ENCODE measurements at places on chromosomes 6 and 20.
A peak's percentile ranks its signal among the peaks of the same experiment; 100 is the strongest.

GRCh38 chr20:60257671-60258070, 299.4 kb downstream of the CDH26 start:
- ATAC-seq: no peak

DNA sequence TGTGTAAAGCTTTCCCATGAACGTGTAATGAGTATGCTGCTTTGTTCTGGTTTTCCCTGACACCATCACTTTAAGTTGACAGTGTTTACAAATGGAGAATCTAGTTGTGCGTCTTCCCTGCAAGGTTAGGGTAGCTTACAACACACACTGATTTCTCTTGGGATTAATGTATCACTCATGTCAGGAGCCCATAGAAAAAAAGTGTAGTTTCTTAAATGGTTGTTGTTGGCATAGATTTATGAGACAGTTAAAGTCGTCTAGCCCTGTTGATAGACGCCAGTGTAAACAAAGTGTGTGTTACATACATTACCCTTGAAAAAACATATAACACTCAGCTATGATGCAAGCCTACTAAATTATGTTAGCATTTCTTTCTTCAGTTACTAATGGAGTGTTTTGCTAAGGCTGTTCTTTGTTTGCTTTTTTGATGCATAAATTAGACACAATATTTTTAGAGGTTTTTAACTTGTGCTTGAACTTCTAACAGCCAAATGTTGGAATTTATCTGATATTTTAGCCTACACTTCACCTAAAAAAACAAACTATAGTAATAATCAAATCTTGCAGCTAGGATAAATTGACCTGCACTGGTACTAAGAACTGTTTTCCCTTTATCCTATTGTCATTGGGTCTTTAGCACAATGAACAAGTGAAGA, 88.6 kb downstream of the RNF217 start:
- no peak for ATAC-seq

DNA sequence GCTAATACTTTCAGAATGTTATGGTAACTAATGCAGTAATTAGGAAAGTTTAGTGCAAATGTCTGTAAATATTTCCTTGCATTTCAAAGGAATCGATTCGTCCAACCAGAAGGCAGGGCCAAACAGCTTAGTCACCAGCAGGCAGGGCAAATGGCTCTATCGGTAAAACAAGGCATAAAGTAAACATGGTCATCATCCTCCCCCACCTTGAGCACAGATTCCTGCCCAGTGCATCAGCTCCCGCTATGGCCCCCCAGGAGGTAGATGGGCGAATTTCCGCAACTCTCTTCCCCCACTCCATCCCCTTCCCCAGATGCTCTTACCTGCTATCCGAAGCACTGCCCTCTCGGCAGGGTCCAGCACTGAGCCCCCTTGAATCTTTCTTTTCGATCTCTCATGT, 103.8 kb upstream of the BEND6 start:
- peak; percentile 31 for ATAC-seq

- ATAC-seq: no peak
Observed at GRCh38 chr20:3839328-3839727, 7.3 kb upstream of the MAVS start.

GRCh38 chr6:129704708-129705107, 5.3 kb downstream of the ARHGAP18 start:
- no peak for ATAC-seq

DNA sequence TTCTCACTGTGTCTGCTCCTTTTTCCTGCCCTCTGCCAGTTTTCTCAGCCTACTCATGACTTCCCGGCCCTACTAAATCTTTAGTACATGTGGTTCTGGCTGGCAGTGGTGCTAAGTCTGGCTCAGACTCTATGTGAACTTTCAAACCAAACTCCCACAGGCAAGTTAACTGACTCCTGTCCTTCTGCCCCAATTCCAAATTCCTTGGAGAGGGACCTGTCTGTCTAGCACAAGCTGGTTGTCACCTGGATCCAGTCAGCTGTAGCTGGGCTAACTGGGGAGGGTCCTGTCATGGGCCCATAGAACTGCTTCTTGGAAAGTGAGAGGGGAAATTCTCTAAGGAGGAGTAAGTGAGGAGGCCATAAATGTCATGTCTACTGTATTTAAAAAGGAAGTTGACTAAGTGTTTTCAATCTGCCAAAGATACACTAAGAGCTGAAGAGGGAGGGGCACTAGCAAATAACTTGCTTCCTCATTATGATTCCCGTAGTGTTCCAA, 240.1 kb downstream of the KCNQ5 start:
- ATAC-seq: no peak

- peak; percentile 68 for ATAC-seq
Observed at GRCh38 chr6:160974304-160974771, 17.2 kb upstream of the MAP3K4 start.

DNA sequence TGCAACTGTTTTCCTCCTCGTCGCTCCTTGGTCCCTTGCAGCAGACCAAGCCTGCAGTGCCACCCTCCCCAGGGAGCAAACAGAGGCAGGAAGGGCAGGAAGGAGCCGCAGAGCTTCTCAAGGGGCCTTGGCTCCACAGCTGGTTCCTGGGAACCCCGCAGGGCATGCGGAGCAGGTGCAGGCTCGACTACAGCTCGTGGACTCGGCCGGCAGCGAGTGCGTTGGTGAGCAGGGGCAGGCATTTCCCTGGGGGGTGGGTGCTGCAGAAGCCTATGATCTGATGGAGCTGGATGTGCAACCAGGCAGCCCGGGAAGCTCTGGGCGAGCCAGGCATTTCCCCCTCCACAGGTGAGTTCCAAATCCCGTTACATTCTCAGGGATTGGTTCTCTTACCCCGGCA, 37.1 kb downstream of the FRMD1 start:
- no peak for ATAC-seq

DNA sequence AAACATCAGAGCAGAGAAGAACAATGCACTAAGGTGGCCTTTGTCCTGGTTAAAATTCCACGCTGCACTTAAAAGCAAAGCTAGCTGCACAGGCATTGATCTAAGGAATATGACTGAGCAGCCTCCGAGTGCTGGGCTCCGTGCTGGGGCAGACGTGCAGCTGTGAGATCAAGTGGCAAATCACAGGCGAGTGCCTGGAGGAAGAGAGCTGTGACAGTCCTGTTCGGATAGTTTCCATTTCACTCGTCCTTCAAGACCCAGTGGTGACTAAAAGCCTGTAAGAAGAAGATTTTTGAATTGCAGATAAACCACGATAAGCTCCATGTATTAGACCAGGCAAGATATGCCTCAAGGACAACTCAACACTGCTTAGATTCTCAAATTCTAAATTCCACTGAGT, 247.9 kb downstream of the ANKRD60 start:
- ATAC-seq: no peak

DNA sequence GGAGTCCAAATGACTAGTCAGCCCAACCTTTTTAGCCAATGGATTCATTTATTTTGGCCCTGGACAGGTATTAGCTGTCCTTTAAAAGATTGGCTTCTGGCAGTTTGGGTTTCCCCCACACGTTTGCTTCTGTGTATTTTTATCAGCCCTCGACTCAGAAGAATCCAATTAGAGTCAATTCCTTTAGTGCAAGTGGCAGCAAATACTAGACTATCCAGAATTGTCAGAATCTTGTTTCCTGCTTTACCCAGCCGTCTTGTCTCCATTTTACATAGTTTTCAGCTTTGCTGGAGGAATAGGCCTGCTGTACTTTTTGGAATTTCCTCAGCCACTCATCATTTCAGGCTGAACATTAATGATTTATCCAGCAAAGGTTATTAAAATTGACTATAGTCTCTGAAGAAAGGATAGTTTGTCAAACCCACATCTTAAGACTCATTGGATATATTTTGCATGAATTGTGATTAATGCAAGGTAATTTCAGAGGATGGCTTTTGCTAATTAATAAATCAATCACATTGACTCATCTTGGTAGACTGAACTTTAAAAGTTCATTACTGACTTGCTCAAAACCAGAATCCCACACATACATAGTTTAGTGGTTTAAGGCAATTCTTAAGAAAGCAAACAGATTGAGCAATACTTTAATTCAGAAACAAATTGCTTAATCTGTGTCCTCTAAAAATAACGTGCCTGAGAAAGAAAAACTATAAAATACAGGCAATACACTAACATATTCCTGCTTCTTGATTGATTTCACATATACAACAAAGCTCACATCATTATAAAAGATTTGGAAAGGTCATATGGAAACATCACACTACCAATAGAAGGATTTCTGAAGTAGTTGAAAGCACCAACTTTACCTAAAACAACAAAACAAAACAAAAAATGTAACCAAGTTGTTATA, 62.9 kb upstream of the ZNF217 start:
- no peak for ATAC-seq

DNA sequence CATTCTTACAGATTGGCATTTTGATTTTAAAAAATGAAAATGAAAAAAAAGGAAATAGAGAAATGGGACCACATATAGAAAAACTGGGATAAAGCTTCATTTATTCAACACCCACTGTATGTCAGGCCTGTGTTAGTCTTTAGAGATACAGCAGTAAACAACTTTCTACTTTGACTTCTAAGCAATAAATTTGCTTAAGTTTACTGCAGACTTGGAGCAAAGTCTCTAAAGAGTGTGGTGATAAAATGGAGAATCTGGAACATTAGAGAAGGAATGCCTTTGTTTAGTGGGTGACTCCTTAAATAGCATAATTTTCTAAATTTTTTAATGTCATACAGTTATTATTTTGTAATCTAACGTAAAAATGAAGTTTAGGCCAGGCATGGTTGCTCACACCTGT, 80.7 kb upstream of the CNKSR3 start:
- no peak for ATAC-seq

DNA sequence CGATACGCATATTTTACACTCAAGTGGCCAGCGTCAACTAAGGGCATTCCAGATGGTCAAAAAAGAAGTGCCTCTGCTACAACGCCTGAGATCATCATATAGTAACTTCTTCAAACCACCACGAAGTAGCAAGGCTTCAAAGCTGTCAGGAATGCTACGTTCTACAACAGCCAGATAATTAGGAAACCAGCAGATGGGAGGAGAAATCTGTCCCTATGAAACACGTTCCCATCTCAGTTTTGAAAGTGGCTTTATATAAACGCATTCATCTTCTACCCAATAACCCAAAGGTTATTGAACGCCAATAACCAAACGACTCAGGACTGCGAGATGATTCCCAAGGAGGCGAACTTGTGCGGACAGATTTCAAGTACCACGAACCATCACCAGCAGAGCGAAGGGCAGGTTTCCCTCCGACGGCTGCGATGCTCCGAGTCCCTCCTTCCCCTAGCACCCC, 1.2 kb downstream of the ABHD12 start:
- no peak for ATAC-seq

Data from gastroesophageal sphincter (tissue), 4 donors.